ENCODE measurements at places on chromosomes 5 and 9. TPM values are rescaled to one million over a fixed set of nuclear protein-coding genes. Genes with fewer than 3 reads are reported as not detected.

Gene TRPM3
- total RNA-seq: 0.73 TPM

Gene ORM2
- not detected for total RNA-seq

Gene GADD45G
- total RNA-seq: 13.9 TPM

Gene CCDC69
- 7.1 TPM for total RNA-seq

Gene RAB3C
- total RNA-seq: 2.2 TPM

Gene PLEKHG4B
- total RNA-seq: 0.39 TPM

Data from left colon (tissue), 2 donors.